ENCODE measurements at places on chromosomes 3 and 15.

GRCh38 chr15:69000725-69001503 lies 13.6 kb upstream of the NOX5 start:
- DNase-seq, result no peak

- no peak for DNase-seq
Measured at GRCh38 chr3:66227915-66228314, 7.1 kb downstream of the SLC25A26 start.

- no peak for DNase-seq
Measured at GRCh38 chr15:49589030-49589429, 31.6 kb downstream of the FAM227B start.

DNA sequence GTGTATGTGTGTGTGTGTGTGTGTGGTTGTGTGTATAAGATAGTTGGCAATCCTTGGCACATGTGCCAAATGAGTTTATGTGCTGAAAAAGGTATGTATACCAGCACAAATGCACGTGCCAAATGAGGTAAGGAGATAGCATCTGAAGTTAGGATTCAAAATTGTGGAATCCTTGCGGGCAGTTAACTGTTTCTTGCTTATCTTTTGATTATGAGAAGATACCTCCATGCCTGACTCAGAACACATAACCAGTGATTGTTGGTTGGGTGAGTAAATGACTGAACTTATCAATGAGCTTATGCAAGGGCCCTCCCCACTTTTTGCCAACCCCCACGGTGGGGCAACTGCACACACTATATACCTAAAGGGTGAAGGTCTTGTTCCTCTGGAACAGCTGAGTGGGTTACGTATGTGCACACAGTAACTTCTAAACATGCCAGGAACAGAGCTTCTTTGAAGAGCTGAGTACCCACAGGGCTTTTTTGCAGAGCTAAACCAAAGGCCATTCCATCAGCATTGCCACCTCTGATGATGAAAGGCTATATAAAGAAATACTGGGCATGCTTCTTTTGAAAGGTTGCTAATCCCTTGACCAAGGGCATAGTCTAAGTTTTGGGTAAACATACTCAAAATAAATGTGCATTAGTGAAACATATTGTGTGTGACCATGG lies 60.1 kb downstream of the MEIS2 start:
- DNase-seq, result no peak

GRCh38 chr15:86691091-86691663 lies 611.5 kb downstream of the AGBL1 start:
- no peak for DNase-seq

DNA sequence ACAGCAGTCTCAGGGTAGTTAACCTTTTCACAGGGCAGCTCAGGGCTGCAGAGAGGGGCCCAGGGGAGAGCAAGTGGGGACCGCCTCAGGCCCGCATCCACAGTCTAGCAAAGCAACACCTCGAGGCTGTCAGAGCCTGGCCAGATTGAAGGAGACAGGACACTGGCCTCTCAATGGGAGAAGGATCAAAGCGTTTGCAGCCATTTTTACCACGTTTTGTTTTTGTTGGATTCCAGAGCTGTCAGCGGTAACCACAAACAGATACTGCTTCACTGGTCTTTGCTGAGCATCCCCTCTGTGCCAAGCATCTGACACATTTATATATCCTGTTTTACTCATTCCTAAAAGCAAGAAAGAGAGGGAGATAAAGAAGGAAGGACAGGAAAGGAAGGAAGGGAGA lies 153.8 kb downstream of the SHQ1 start:
- DNase-seq, result no peak

GRCh38 chr3:142481196-142481595 lies 33.4 kb upstream of the XRN1 start:
- no peak for DNase-seq

DNA sequence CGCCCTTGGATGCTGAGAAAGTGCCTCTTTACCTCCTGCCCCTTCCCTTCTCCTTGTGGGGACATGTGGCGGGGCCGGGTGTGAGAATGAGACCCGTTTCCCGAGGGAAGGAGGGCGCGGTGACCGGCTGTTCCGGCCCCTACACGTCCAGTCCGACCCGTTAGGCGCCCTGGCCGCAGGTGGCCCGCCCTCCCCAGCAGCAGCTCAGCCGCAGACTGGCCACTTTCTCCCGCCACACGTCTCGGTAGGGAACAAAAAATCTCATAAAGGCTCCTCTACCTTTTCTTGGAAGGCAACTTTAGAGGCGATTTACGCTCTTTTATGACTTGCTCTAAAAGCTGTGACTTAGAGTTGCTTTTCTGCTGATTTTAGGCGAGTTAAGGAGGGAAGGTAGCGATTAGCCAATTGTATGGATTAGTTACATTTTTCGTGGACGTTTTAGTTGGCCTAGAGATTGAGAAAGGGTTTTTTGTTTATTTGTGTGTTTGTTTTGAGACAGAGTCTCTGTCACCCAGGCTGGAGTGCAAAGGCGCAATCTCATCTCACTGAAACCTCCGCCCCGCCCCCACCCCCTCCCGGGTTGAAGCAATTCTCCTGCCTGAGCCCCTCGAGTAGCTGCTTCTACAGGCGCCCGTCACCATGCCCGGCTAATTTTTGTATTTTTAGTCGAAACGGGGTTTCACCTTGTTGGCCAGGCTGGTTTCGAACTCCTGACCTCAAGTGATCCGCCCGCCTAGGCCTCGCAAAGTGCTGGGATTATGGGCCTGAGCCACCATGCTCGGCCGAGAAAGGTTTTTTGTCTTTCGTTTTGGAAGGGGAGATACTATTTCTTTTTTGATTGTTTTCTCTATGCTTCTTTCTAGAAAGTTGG lies 8.3 kb upstream of the PGPEP1L start:
- no peak for DNase-seq

DNA sequence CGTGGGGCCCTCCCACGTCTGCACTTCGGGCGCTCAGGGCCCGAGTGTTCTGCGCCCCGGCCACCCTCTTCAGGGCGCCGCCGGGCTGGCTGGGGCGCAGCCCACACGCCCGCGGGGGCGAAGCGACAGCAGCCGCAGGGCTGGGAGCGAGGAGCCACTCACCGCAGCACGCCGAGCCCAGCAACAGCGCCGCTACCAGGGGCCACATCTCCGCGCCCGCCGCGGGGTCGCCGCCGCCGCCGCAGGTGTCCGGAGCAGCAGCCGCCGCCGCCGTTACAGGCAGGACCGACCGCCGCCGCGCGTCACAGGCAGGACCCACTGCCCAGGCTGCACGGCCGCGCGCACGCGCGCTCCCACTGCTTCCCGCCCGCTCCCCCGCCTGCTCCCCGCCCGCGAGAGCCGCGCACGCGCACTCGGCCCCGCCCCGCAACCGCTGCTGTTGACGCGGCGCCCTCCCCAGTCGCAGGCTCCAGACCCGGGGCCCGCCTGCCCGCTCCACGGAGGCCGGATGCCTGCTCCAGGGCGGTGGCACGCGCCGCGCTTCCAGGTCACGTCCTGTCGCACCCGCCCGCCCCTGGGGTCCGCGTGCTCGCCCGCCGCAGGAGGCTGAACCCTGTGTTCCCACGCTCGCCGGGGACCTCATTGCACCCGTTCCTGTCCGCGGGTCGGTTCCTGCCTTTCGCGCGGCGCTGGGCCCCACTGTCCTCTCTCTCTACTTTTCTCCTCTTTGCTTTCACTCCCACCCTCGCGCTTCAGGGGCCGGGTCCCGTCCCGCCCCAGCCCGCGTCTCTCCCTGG lies at the start of gene CD47:
CD47 (minus strand) TSS at position 331 of the 797 bp plus-strand sequence; CDS start at position 208, 123 bp downstream.
- DNase-seq, result peak; percentile 80

DNA sequence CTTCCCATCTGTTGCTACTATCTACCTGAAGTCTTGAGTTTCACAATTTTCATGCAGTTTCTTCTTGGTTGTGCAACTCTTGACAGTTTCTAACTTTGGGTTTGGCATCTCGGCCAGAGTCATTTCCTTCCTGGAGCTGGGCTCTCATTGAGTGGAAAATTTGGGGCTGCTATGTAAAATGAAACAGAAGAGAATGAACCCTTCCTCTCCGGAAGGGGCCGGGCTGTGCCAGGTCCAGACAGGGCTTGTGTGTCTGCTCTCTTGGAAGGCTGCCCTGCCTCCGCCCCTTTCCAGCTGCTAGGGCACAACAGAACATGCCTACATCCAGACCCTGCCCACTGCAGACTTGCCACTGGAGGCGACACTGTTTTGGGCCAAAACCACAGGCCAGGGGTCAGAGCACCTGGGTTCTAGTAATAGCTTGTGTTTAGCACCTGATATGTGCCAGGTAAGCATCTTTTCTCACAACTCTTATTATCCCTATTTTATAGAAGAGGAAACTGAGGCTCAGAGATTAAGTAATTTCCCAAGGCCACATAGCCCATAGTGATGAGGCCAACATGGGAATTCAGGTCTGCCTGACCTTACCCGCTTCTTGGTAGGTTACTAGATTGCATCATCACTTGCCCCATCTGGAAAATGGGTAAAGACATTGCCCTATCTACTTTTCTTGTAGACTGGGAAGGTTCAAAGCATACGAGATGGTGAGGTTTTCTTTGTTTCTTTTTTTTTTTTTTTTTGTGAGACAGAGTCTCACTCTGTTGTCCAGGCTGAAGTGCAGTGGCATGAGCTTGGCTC lies 25.0 kb downstream of the IRAK2 start:
- no peak for DNase-seq

DNA sequence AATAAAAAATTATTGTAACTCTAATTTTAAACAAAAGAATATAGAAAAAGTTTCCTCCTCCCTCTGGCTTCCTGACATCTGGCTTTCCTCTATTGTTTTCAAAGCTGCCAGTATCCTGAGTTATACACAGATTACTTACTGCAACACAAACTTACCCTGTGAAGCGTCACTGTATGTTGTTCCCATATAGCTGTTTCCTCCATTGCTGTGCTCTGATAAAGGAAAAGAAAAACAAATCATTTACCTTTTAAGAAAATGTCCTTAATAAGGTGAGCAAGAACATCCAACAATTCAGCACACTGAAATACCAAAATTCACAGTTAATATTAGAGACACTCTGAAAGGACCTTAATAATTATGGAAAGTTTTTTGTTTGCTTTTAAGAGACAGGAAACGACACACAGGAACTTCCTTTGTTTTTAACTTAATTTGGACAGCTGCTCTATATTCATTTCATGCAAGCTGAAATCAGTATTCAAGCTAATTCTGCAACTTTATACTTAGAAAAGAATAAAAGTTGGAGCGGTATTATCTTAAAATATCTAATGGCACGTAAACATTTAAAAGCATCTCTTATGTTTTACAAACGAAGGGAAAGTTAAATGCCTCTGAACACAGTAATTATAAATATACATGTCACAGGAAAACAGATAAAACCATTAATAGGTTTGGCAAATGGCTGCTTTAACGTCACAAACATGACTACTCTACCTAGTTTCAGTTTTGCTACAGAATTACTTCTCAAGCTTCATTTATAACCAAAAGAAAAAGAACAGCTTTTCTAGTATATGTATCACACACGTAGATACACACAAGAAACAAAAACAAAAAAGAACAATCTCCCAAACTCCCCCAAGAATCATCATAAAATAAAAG lies 21.5 kb downstream of the TJP1 start:
- no peak for DNase-seq

DNA sequence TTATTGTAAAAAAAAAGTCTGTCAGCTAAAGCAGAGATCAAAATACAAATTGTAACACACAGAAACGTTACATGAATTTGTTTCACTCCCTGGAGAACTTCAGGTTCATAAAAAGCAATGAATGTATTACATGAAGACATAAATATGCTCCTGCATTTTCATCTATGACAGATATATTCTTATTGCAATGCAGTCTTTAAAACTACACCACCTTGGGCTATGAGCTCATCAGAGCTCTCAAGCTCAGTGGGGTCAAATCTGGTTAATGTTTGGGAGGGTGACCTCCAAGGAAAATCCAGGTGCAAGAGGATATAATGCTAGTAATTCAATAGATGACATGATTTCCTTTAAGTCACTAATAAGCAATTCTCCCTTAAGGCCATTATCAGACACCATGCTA lies 606.8 kb downstream of the EPHA3 start:
- no peak for DNase-seq

DNA sequence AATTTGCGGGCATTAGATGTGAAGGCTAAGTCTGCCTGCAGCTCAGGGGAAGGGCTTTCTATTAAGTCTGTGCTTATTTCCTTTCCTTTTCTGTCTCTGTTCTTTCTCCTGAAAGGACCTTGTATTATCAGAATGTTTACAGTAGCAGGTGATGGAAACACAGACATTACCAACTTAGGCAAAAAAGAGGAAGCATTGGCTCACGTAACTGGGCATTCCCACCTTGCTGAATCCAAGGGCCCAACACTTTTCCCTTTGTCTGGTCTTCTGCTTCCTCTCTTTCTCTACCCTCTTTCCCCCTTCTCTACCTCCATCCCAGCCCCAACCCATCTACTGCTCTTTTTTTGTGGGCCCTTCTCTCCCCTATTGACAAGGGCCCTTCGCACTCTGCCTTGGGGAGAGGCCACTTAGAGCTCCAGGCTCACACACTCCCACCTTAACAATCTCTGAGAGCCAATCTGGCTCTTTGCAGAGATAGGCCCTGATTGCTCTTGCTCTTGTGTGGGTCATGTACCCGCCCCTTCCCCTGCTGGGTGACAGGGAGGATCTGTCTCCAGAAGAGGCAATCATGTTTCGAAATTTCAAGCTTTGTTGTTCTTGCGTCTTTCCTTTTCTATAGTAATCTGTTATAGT lies 35.0 kb downstream of the ACAA1 start:
- no peak for DNase-seq

GRCh38 chr15:48250640-48251076 lies 44.6 kb downstream of the SLC12A1 start:
- DNase-seq, result no peak

DNA sequence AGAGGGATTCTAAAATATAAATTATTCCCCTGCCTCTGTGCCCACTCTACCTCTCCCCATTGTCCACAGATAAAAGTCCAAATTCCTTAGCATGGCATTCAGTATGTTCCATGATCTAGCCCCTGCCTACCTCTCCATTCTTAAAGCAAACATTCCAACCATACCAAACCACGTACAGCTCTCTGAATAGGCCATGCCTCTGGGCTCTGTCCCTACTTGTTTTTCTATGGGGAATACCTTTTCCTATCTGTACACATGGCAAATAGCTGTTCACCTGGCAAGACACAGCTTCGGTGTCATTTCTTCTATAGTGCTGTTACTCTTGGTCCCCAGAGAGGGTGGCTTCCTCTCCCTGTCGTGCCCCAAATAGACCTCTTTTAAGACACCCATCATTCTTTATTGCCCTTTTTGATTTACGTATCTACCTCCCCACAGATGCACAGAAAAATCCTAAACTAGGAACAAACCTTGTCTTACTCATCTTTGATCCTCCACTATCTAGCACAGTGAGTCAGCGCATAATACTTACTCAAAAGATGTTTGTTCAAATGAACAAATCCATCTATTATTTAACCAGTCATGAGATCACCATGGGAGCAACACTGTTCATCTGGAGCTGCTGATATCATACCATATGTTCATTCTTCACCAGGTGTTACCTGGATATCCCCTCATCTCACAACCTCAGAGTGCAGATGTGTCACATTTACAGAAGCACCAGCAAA lies 329.8 kb downstream of the THSD4 start:
- DNase-seq, result no peak

DNA sequence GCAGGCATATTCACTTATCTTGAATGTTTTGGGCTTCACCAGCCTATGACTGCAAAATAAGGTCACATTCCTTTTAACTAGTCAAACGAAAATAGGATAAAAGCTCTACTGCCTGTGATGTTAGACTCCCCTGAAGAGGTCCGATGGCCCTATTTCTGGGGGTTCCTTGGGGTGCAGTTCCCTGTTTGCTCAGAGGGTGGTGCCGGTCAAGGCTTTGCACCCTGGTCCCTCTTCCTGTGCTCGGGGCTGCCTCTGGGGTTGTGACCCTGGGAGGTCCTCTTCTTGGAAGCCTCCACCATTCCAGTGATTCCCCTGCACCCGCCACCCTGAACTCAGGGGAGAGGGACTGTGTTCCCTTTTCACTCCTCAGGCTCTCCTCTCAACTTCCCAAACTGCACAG lies 86.7 kb upstream of the ANKRD34C start:
- no peak for DNase-seq
